ENCODE measurements at places on chromosomes 16 and 17.

GRCh38 chr16:8293413-8293812 is 296.9 kb downstream of the TMEM114 start:
- DNase-seq, result no peak

DNA sequence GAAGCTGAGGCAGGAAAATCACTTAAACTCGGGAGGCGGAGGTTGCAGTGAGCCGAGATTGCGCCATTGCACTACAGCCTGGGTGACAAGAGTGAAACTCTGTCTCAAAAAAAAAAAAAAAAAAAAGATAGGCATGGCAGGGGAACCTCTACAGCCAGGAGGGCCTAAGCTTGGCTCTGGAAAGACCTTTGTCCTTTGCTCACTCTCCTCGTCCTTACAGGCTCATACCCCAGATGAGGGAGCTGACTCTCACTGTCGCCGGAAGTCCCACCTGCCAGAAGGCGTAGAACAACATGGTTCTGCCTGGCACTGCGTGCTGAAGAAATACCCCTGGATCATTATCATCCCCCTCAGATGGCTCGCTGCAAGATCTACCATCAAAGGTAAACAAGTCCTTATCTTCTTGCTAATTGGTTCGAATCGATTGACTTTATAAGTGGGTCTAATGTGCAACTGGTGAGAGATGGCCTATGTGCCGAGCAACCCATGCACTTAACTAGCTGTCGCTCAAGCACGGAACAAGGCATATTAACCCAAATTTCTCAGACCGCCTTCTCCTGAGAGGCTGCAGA is 29.7 kb downstream of the RTN4RL1 start:
- DNase-seq, result no peak

DNA sequence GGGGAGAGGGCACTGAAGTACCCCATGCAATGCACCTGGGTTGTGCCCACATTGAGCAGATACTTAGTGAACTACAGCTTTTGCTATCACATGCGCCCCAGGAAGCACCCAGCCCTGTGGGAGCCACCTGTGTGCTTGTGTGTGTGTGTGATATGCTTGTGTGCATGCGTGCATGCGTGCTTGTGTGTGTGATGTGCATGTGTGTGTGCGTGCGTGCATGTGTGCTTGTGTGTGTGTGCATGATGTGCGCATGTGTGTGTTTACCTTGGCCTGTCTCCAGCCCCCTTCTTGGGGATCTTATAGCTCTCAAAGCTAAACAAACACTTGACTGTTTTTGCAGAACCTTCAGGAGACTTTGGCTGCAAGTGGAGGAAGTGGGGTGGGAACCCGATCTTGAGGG is 841 bp downstream of the C16orf89 start:
- no peak for DNase-seq

DNA sequence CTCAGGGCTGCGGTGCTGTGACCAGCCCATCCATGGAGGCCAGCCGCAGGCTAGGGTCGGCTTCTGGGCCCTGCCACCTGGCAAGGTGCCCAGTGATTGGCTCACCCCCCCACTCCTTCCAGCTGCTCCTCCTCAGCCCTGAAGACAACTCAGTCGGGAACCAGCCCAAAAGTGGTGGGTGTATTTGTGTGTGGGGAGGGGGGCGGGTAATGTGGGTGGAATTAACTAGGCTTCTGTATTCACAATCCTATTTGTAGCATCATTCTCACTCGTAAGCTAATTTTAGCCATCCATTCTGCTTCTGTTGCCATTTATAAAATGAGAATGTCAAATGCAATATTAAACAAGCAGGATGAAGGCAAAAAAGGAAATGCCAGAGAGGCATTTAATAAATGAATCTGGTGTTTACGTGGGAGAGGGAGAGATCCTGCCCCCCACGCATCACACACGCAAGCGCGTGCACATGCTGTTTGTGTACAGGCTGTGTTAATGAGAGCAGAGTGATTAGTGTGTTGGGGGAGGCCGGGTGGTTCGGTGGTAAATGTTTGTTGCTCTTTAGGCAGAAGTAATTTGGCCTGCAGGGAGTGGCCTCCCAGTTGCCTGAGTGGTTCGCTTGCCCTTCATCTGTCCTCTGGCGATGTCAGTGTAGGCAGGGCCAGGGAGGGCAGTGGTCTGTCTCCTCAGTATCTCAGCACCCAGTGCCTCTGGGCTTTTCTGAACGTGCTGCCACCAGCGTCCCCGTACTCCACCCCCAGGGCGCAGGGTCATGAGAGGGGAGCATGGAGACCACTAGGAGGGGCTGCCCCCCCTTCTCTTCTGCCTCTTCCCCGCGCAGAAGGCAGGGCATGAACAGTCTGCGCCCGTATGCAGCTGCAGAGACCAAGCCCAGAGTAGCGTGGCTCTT is 140.1 kb downstream of the CCDC182 start:
- no peak for DNase-seq

All from iPS-NIHi11 (cell line).